ENCODE measurements at places on chromosomes 11 and 22.
A peak's percentile ranks its signal among the peaks of the same experiment; 100 is the strongest.

DNA sequence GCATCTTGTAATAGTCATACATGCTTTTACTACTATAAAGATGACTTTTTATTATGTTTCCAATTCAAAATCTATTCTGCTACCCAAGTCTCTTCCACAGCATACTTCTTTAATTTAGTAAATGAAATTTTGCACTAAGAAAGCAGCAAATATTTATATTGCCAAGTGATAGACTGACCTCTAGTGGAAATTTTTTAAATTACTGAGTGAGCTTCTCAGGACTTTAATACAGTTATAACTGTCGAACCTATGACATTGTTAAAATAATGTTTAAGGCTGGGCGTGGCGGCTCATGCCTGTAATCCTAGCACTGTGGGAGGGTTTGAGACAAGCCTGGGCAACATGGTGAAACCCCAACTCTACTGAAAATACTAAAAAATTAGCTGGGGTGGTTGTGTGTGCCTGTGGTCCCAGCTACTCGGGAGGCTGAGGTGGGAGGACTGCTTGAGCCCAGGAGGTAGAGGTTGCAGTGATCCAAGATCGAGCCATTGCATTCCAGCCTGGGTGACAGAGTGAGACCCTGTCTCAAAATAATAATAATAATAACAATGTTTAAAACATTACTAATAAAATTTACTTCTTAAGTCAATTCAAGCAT, 27.3 kb downstream of the STK33 start:
- peak; percentile 37 for DNase-seq

- DNase-seq, result no peak
These were observed 48.8 kb downstream of the SMCO4 start for GRCh38 chr11:93494357-93494756.

DNA sequence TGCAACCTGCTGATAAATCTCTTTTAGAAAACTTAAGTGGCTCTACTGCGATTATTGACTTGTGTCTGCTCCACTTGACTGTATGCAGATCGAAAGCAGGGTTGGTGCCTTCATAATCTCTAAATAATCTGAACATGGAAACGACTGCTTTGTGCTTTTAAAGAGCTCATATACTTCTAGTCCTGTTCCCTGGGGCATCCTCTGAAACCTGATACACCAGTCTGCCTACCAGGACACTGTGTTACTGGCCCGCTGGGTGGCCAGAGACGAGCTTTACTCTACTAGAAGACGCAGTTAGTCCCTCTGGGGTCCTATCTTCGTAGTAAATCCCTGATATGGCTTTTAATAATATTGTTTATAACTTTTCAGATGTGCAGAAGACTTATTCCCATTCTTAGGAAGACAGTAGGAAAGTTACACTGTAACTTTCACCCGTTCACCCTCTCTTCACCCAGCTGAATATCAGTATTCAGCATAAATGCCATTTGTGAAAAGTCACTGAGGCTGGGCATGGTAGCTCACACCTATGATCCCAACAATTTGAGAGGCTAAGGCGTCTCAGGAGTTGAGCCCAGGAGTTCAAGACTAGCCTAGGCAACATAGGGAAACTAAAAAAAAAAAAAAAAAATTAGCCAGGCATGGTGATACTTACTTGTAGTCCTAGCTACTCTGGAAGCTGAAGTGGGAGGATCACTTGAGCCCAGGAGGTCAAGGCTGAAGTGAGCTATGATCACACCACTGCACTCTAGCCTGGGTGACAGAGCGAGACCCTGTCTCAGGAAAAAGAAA, 9.0 kb upstream of the HTR3B start:
- DNase-seq, result no peak

DNA sequence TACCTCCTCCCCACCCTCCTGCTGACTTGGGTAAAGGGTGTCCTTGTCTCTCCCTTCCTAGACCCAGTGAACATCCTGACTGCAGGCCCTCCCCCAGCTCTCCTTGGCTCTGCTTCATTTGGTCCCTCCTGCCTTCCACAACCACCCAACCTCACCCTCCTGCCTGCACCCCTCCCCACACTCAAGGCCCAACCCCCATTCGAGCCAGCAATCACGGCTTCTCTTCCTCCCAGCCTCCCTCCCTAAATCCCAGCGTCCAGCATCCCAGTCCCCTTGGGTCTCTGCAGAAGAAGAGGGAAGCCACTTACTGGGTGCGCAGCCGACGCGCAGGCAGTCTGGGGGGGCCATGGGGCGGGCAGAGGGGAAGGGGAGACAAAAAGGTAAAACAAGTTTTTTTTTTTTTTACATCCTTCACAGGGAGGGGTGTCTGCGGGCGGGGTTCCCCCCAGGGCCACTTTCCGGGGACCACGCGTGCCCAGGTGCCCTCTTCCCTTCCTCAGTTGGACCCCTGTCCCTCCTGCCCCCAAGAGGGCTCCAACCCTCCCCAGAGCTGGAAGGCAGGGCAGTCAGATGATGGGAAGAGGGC, 62.5 kb downstream of the SLC22A12 start:
- DNase-seq, result no peak

DNA sequence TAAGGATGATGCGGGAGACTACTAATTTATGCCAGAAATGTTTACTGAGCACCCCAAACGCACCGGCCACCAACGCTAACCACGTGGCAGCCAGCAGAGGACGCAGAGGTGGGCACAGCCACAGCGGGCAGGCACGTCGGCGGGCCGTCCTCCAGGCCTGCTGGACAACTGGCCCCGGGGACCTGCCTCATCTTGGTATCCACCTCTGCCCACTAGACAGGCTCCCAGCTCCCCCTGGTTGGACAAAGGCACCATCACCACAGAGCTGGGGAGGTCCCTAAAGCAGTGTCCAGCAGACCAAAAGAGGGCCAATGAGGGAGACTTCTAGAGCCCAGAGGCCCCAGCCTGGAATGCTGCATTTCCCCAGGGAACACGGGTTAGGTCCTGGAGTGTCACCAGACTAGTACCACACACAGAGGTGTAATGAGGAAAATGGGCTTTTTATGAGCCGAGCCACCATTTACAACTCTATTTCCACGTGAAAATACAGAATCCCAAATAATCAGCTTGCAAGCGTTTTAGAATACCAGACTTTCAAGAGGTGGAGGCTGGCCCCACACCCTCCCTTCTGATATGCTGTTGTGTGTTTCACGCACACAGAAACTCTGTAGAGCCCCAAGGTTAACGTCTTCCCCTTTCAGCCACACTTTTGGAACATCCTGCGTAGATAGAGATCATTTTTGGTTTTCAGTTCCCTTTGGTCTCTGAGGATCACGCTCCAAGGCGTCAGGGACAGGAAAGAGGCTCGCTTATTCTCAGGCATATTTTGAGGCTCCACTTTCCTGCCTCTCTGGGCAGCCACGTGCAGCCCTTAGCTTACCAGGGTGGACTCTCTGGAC, 23.7 kb upstream of the BID start:
- DNase-seq, result peak; percentile 20

DNA sequence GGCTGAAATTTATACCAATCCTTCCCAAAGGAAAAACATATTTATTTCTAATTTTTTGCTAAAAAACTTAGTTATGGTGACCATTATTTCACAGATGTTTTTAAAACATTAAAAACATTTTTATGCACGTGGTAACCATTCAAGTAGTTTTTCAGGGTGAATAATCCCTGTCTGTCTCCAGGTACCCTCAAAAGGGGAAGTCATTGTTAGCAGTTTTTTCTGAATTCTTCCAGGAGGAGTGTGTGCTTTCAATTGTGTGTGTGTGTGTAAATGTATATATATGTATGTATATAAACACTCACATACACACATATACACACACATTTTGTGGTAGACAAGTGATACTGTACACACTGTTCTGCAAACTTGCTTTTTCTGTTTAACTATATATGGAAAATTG, 43.9 kb downstream of the MIAT start:
- no peak for DNase-seq

GRCh38 chr22:24460418-24461089, 33.2 kb downstream of the ADORA2A start:
- no peak for DNase-seq

DNA sequence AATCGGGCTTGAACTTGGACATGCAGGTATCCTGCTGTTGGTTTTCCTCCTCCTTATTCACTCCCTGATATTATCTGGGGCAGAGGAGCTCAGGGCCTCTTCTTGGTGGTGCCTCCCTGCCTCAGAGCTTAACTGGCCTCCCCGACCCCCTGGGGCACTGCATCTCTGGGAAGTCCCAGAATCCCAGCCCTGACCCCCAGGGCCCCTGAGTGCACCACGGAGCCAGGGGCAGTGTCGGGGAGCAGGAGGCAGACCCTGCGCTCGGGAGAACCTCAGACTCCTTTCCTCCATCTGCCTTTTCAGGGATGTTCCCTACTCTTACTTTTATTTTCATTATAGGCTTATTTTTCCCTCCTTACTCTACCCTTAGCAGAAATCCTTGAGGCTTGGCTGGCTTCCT, 537.0 kb downstream of the BRD1 start:
- DNase-seq, result no peak

- DNase-seq, result no peak
These were observed 88.6 kb downstream of the ST3GAL4 start for GRCh38 chr11:126444072-126444471.

DNA sequence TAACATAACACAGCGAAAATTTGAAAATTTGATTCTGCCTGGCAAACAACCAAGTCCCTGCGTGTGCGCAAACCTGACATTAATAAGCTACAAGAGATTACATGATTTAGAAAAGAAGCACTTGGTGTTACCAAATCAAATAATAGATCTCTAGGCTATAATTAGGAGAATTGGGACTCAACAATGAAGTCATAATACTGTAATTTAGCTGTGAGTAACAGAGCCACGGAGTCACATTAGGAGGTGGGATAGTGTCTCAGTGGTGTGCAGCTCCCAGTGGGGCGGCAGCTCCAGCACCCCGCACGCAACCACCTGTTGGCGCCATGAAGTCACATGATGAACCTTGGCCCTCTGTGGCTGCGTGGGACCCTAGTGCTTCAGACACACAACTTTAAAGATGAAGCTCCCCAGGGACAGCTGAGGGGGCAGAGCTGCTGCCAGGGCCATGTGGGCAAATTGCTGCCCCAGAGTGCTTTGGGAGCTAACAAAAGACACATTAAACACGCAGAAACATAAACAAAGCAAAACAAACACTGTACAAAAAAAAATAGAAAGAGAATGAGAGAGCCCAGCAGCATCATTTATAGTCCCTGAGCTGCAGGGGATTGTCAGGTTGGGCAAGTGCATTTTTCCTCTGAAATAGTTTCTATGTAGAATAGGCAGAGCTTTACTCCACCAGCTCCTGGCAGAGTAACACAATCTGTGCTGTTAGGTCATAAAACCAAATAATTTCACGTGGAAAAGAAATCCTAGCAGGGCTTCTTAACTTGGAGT, 605.6 kb downstream of the SOX6 start:
- no peak for DNase-seq

- no peak for DNase-seq
These were observed 10.1 kb upstream of the VSIG10L2 start for GRCh38 chr11:125935618-125936199.

- no peak for DNase-seq
These were observed 69.9 kb downstream of the HORMAD2 start for GRCh38 chr22:30150212-30150611.

DNA sequence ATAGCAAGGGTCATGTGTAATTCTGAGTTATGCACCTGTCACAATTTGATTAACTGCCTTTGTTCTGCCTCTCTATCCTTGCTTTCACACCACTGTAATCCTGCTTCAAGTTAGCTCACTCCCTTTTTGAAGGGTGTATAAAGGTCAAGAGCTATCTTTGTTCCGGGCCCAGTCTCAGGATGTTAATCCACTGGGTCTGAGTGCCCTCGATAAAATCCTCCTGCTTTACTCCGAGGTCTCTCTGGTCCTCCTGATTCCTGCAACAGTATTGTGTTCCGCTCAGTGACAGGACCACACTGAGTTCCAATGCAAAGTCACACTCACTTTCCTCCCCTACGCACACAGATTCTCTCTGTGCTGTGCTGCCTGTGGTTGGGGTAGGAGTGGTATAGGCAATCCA, 186.5 kb downstream of the DYNC2H1 start:
- DNase-seq, result no peak

DNA sequence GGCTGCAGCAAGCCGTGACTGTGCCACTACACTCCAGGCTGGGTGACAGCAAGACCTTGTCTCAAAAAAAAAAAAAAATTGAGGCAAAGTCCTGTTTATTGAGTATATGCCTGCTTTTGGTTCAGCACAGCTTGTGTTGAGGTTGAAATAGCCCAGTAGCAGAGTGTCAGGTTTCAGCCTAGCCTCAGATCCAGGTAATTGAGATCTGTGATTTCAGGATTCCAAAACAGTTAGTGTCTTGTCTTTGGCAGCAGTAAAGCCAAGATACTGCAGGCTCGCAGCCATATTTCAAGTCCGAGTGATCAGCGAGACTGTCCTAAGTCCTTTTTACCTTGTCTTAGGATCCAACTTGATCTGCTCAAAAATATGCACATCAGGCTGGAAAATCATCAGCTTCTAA, 27.0 kb downstream of the CUL5 start:
- DNase-seq, result no peak

Data from CD4-positive, alpha-beta T cell treated with Interleukin-12 subunit alpha and Interleukin-12 subunit beta, for 1 hour (primary cell).